Stimulated activated CD8-positive, alpha-beta memory T cell treated with anti-CD3 and anti-CD28 coated beads, Interleukin-2, amount 100 ng/mL, for 48 hours (primary cell): ENCODE measurements at places on chromosomes 5 and 9.

DNA sequence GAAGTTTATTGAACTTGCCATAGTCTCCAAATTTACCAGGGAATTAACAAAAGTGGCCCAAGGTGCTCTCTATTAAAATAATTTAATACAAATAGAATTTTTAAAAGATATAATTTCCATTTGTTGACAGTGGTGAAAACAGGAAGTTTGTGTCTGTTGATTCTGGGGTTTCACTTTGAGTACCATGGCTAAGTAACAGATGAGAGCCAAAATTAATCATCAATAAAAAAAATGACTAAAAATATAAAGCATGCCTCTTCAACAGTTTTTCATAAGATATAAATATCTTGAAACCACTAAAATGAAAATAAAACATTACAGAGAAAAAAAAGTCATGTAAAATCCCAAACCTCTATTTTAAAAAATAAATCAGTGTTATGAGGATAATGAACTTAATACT, 49.8 kb downstream of the SGCD start:
- DNase-seq, result no peak

DNA sequence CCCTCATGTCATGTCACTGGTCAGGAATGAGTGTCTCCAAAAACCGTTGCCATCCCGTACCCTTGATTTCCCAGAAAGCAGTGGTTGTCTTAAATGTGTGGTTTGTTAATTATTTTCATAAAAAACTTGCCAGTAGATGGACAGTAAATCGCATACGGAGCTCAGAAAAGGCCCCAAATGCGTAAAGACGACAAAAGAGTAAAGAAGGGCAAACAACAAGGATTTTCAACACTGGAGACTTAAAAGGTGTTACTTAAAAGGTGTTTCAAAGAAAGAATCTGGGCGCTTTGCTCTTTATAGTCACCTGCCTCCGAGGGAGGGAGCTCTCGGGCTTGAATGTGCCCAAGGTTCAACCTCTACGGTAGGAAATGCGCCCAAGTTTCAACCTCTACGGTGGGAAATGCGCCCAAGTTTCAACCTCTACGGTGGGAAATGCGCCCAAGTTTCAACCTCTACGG, 734 bp downstream of the KIF27 start:
- no peak for DNase-seq

DNA sequence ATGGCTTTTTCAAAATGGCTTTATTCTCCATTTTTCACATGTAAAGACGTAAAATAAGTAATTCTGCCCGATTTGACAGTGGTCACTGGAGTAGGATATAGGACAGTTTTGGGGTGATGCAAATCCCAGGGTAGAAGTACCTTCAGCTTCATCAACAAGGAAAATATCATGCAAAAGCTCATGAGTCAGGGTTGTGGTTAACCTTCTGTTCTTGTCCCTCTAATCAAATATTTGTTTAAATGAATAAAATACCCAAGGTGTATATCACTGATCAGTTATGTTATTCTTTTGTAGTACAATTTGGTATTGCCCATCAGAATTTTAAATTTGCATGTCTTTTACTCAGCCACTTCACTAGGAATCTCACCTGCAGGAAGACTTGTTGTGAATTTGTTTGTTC, 40.0 kb downstream of the FBXL7 start:
- no peak for DNase-seq

GRCh38 chr5:145237843-145238242, 597.3 kb downstream of the PRELID2 start:
- no peak for DNase-seq

DNA sequence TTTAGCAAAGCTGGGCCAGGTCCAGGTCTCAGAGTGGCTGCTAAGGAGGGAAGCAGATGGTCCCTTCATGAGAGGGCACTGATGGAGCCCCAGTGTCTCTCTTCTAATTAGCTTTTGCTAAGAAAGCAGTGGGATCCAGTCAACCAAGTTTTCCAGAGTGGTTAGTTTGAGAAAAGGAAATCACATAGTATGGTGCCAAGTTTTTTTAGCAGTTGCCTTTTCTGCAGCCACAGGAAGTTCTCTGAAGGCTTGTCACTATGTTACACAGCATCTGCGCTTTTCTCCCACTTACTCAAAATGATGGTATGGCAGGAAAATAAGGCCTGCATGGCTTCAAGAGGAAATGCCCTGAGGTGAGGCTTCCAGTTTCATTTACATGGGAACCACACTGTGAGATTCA, 331.5 kb upstream of the ZNF462 start:
- no peak for DNase-seq

DNA sequence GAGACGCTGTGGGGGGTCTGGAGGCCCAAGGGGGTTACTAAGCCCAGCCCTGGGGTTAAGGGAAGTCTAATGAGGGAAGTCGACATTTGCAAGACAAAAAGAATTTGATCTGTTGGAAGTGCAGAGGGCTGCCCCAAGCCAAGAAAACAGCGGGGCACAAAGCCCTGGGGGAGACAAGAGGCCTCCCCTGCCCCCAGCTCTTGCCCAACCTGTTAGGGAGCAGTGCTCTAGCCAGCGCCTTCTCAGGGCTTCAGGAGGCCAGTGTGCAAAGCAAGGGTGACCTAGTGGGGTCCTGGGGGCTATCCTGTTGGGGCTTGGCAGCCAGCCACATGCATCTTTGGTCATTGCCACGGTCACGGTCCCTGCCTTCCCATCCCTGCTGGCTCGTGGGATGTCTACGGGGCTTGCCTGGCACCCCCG, 25.2 kb downstream of the GFI1B start:
- no peak for DNase-seq

DNA sequence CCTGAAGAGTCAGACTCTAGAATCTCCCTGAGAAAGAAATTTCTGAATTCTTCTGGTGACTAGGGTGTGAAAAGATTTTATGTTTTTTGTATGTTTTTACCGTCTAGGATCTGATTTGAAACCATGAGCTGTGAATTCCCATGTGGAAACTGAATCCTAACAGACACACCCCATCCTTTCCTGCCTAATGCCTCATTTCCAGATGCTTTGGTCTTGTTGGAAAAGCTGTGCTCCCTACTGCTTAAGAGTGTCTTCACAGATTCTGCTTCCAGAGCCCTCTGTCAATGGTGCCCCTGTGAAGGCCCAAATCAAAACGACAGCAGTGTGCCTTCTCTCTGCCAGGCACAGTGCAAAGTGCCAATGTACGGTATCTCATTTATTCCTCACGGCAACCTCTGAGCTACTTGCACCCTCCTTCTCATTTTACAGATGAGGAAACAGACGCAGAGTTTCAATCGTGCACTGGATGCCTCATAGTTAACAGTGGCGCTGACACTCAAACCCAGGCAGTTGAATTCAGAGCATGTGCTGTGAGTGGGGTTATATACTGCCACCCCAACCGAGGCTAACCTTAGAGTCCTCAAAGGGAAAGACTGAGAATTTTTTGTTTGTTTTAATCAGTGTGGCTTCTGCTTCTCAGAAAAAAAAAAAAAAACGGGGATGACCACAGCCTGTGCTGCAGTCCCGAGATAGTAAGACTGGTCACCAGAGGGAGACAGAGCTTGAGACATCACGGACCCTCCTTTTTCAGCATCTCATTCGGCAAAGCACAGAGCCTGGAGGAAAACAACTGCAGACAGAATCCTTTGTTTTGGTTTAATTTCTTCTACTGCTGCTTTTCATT, 188.4 kb downstream of the SNCAIP start:
- no peak for DNase-seq

DNA sequence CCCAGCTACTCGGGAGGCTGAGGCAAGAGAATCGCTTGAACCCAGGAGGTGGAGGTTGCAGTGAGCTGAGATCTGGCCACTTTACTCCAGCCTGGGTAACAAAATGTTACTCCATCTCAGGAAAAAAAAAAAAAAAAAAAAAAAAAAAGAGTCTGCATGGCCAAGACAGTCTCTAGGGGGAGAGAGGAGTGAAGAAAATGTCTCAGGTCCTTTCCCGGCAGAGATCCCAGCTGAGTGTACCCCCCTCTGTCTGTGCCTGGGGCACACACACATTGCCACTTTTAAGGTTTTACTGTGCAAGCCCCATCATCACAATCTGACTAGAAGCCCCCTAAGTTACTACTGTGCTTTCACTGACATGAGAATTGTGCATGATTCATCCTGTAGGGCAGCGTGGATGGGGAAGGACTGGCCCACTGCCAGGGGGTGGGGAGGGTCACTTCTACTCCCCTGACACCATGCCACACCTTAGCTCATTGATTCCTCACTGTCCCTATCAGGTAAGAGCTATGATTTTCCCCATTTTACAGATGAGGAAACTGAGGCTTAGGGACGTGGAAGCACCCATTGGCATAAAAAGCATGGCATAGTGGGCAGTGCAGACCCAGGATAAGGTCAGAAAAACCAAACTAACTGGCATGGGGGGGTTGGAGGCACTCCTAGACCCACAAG, 102.3 kb upstream of the LARP1 start:
- DNase-seq, result no peak

DNA sequence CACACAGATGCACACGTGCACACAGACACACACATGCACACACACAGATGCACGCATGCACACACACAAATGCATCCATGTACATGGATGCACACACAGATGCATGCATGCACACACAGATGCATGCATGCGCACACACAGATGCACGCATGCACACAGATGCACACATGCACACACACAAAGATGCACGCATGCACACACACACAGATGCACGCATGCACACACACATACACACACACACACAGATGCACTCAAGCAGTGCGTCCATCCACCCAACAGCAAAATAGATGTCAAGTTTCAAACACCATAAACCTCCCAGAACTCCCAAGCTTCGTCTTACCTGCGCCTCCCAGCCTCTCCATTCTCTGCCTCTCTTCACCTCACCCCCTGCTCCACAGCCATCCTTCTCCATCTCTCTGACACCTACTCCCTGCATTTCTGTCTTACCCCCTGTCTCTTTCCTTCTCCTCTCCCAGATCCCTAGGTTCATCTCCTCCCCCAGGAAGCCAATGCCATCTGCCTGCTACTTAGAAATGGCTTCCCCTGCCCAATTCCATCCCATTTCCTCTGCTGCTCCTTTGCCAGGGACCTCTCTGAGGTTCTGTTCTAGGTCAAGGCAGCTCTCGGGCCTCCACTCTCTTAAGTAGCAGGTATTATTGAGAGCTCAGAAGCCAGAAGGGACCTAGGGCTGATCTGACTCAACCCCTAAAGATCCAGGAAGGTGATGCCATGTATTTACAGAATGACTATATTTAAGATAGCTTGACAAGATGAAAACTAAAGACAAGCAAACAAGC, 297.2 kb downstream of the MED10 start:
- no peak for DNase-seq

GRCh38 chr5:134439210-134439654, 27.6 kb upstream of the CDKN2AIPNL start:
- no peak for DNase-seq

DNA sequence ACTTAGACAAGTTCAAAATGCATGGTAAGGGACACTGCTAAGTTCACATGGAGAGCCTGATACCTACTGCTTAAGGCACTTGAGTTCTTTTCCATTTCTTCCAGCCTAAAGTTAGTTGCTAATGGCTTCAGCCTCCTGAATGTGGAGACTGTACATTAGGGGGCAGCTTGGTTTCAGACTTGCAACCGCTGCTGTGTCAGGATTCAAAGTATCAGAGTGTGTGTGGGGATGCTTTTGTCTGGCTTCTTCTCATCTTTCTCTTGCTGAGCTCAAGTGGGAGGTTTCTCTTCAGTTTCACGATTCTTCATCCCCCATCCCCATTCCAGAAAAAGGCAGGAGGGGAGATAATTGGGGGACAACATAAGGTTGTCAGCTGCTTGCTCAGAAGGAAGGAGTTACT, 49.4 kb downstream of the ATP10B start:
- no peak for DNase-seq

GRCh38 chr9:98829766-98830165, 22.3 kb downstream of the GALNT12 start:
- DNase-seq, result no peak

DNA sequence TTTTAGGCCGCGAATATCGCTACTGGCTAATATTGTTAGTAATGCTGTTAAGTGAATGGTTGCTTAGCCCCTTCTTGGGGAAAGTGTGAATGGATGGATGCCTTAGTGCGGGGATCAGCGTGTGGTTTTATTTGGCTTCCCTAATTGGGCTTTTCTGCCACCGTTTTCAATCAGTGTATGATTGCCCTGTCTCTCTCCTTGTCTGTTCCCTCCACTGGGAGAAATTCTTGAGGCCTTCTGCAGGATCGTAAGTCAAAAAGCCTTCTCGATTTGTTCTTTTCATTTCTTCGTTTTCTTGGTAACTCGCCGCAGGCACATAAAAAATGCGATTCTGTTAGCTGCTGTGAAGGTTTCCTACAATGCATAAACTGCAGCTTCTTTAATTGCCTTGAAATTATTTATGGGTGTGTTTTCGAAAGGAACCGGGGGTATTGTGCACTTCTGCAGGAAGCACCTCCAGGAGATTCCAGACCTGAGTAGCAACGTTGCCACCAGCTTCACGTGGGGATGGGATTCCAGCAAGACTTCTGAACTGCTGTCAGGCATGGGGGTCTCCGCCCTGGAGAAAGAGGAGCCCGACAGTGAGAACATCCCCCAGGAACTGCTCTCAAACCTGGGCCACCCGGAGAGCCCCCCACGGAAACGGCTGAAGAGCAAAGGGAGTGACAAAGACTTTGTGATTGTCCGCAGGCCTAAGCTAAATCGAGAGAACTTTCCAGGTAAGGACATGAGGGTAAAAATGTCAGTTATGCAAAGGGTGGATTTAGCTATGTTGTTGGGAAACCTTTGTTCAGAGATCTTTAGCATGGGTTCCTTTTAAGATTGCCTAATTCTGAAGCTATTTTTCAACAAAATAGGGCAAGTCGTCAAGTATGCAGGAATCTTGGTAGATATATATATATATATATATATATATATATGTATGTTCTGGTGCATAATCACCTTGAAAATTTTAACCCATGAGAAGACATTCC, 700 bp downstream of the SKP2 start:
- no peak for DNase-seq

DNA sequence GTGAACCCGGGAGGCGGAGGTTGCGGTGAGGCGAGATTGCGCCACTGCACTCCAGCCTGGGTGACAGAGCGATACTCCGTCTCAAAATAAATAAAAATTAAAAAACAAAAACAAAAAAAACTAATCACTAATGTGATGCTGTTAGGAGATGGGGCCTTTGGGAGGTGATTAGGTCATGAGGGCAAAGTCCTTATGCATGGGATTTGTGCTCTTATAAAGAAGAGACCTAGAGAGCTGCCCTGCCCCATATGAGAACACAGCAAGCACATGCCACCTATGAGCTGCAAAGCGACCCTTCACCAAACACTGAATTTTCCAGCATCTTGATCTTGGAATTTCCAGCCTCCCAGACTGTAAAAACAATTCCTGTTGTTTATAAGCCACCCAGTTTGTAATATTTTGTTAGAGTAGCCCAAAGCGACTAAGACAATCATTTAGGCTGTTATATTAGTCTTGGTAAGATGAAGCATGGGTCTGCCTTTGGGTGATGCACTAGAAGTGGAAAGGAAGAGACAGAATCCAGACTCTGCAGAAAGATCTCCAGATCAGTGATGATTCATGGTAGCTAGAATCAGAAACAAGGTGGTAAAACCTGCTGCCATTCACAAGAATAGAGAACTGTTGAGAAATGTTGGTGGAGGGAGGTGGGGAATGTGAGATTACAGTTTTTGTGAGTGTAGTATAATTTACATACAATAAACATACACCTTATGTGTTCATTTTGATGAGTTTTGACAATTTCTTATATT, 26.2 kb downstream of the GPR21 start:
- no peak for DNase-seq

GRCh38 chr5:64838376-64838775, 69.6 kb downstream of the CWC27 start:
- DNase-seq, result no peak

- DNase-seq, result no peak
Measured at GRCh38 chr5:116856271-116856670, 281.6 kb upstream of the SEMA6A start.
